ENCODE measurements at places on chromosomes 2 and 18.

DNA sequence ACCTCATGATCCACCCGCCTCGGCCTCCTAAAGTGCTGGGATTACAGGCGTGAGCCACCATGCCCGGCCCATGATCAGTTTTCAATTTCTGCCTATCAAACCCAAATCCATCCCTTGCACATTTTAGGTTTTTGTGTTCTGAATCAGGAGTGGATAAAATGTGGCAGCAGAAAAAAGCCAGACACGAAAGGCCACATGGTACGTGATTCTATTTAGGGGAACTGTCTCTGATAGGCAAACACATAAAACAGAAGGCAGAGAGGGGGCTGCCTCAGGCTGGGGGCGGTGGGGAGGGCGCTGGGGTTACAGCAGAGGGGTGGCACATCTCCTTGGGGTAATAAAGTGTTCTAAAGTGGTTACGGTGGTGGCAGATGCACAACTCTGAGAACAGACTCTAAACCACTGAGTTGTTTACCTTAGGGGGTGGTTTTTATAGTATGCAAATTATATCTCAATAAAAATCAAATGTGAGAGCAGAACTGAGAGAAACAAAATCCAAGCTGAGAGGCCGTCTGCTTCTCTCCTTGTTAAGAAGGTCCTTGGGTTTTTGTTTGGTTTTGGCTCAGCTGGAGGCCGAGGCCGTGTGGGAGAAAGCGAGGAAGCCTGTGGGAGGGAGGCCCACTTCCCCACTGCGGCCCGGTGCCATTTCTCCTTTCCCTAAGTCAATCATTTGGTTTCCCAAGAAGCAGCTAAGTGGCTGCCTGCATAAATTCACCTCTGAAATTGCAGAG is 78.0 kb downstream of the SOWAHC start:
- DNase-seq, result no peak

GRCh38 chr2:188485496-188485895 is 193.8 kb downstream of the GULP1 start:
- DNase-seq, result no peak

DNA sequence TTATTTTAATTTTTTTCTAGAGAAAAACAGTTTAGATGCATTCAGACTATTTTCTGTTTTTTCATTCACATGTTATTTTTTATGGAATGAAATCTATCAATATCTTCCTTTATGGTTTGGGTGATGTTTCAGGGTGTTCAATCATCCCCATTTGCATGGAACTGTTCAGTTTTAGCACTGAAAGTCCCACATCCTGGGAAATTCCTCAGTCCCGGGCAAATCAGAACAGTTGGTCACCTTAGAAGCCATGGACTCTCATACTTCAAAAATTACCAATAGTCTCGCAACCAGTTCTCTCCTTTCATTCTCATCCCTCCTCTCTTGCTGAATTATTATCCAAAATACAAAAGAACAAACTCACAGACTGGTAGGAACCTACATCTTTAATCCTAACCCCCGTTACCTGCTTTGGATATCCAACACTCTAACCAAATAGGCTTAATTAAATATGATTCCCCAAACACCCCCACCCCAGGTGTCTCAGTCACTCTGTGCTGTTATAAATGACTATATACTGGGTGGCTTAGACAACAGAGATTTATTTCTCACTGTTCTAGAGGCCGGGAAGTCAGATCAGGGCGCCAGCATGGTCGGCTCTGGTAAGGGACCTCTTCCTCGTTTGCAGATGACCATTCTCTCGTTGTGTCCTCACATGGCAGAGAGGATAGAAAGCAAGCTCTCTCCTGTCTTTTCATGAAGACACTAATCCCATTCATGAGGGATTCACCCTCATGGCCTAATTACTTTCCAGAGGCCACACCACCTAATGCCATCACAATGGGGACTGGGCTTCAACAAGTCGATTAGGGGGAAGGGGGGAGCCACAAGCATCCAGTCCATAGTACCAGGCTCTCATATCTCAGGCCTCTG is 57.7 kb upstream of the SLC1A4 start:
- no peak for DNase-seq

- DNase-seq, result no peak
Observed at GRCh38 chr2:65663831-65664407, 231.5 kb upstream of the SPRED2 start.

DNA sequence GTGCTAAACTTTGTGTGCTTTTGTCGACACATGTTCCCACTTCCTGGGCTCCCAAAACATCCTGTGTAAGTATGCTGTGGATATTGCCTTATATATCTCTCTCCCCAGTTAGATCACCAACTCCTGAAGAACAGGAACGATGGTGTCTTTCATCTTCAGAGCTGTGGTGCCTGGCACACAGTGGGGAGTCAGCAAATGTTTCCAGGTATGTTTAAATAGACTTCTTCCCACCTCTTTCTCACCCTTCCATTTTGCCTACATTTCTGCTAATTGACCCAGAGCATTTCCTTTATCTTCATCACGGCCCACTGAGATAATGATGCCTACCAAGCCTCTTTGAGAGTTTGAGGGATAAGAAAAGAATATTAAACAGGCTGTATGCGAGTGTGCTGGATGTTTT is 60.7 kb downstream of the RND3 start:
- no peak for DNase-seq

DNA sequence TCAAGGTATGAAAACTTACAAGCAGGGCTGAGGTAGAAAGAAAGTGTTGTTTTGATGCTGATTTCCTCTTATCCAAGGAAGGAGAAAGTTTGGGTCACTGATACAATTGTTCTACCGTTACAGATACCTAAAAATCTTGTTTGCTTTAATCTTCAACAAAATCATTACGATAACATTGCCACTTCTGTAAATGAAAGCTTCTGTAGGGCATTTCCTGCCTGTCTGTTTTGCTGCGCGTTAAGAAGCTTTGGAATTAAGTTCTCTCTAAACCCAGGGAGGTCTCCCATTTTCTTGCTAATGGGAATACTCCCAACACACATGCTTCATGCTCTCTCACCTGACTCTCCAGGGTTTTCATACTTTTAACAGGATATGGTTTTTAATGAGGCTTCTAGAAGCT is 258.5 kb downstream of the PTGR3 start:
- DNase-seq, result peak; percentile 7

DNA sequence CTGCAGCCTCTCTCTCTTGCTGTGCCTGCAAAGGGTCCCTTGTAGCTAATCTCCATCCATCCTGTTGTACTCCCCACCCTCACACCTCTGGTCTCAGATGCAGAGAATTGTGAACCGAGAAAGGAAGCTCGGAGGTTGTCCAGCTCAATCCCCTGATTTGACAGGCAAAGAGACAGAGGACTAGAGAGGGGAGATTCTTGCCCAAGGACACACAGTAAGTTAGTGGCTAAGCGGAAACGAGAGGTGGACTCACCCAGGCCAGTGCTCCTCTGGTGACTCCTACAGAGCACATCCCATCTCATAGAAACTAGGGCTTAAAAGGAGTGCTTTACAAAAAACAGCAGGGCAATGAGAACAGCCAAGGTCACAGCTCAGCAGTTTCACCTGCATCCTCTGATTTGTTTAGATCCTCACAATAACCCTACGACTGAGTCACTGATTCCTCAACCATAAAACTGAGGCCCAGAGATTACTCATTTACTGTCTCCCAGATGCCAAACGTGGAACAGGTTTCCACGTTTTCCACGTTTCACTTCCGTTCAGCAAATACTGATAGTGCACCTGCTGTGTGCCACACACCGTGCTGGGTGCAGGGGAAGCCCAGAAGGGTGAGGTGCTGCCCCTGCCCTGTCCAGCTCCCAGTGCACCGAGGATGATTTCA is 22.1 kb downstream of the EHD3 start:
- DNase-seq, result no peak

DNA sequence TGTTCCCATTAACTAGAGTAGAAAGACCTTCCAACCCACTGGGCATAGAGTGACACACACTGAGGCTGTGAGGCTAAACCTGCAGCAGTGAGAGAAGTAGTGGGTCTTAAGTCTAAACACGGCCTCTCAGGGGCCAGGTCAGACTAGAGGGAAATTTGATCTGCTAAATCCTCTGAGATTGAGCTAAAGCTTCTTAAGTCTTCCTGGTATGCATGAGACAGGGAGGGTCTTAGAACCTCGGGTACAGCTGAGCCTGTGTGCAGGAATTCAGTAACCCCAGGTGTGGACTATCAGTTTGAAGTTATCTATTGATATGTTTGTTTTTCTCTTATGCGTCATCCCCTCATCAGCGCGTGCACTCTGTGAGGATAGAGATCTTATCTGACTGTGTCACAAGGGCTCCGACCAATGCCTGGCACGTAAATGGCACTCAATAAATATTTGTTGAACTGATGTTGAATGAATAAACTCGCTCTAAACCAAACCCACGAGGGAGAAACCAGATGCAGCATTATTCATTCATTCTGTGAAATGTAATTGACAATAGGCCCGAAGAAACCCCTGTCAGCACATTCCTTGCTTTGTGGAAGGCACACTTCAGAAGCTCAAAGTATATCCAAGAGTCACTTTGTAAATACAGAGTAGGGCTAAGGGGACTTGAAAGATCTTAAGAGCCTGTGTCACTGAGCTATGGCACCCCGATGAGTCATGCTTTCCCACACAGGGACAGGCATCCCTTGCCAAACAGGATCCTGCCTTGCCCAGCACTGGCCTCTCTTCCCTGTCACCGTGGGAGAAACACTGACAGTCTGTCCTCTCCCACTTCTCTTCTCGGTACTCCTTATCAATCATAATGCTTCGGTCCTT is 21.7 kb upstream of the RAB10 start:
- DNase-seq, result no peak
